ENCODE measurements at places on chromosomes 11 and 22. TPM values are rescaled to one million over a fixed set of nuclear protein-coding genes. Genes with fewer than 3 reads are reported as not detected.
A peak's percentile ranks its signal among the peaks of the same experiment; 100 is the strongest.

- DNase-seq, result no peak
Observed at GRCh38 chr22:49910229-49911155, 7.7 kb downstream of the ALG12 start.

DNA sequence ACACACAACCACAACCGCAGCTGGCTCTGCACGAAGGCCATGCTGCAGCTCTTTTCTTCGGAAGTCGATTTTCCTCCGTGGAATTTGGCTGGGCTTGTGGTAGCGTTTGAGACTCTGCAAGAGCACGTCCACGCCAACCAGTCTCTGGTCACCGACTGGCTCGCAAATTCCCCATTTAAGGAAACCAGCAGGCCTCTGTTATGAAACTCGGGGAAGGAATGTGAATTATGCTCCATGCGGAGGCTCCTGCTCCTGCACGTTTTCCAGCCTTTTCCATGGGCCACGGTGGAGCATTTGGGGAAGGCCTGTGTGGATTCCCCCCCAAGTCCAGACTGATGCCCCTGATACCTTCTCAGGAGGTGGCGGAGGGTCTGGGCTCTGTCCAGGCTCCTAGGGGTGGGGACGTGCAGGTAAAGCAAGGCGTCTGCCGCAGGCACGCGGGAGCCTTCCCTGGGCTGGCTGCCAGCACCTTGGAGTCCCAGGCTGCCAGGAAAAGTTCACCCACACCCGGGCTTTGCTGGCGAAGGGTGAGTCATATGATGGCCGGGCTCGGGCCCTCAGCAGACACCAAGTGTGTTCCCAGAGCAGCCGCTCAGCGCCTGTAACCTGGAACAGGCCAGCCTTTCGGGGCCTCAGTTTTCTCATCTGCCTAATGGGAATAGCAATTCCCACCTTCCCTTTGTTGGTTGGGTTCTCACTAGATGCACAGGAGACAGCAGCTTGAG, 41.9 kb downstream of the LRP5 start:
- DNase-seq, result peak; percentile 86

MAPK1 gene
- 72.0 TPM for total RNA-seq

P2RX6 gene
- total RNA-seq, result under 0.01 TPM

- DNase-seq, result no peak
Observed at GRCh38 chr11:34856251-34856650, 59.9 kb downstream of the APIP start.

SYT7 gene
- 0.51 TPM for total RNA-seq

GRCh38 chr22:49887702-49888101, 30.5 kb downstream of the ALG12 start:
- DNase-seq, result no peak

BIK gene
- 1.7 TPM for total RNA-seq

DNA sequence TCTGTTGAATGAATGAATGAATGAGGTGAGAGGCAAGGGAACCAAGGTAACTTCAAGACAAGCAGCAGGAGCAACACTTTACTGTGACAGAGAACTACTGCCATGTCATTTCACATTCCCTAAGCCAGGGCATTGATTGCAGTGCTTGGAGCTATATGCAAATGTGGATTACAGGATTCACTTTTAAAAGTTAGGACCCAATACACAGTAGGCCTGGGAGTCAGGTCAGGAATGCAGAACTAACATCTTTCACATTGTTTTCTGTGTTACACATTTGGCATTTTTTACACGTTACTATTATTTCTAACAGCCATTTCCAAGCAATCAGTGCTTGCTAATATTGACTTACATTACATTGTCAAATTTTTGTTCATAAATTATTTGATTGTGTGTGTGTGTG, 26.2 kb upstream of the ME3 start:
- no peak for DNase-seq

ELFN2 gene
- total RNA-seq, result under 0.01 TPM

All from dermis blood vessel endothelial cell (primary cell).